ENCODE measurements at places on chromosomes 7 and 10.

DNA sequence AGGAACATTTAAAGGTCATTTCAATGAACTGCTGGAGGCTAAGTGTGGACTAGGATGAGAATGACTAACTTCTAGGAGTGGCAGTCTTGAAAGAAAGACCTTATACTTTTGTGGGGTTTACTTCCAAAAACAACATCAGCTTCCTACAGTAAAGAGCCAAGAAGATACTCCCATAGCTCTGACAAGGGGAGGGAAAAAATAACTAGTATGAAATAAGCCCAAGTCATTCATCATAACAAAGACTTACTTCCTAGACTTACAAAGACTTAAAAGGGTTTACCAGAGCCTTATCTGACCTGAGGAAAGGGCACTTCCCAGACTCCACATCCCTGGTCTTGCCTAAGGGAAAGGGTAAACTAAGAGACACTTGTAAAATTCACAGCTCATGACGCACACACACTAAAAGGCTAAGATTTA, 31.7 kb downstream of the ARHGAP12 start:
- DNase-seq, result peak; percentile 83

DNA sequence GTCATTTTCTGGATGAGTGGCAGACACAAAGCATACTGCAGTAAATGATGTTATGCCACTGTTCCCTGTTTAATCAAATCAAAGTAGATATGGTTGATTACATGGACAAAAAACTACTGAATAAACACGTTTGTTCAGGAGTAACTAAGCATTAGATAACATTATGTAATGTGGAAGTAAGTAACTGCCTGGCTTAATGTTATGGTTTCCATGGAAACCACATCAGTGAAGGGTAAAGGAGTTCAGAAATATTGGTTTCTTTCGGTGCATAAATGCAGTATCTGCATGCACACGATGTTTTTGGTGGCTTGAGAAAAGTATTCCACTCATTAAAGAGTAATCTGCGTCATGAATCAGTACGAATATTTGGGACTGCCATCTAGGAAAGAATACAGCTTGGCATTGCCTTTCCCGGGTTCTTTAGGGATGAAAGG, 131.3 kb upstream of the PRKCQ start:
- DNase-seq, result no peak

DNA sequence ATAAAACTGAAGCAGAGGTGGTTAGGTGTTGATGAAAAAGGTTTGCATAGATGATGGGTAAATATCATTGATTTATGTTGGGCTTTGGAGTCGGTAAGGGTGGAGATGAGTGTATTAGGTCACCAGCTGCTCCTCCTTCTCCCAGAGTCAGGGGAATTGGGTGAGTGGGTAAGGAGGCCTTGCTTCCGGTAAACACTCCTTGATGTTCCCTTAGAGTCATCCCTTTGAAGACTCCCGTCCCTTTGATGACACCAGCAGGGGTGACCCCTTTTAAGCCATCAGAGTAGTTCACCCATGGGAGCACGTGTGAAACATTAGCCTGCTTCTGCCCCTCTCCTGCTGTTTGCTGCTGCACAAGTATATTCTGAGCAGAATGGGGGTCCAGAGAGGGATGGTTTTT, 92.2 kb upstream of the DKK1 start:
- no peak for DNase-seq

DNA sequence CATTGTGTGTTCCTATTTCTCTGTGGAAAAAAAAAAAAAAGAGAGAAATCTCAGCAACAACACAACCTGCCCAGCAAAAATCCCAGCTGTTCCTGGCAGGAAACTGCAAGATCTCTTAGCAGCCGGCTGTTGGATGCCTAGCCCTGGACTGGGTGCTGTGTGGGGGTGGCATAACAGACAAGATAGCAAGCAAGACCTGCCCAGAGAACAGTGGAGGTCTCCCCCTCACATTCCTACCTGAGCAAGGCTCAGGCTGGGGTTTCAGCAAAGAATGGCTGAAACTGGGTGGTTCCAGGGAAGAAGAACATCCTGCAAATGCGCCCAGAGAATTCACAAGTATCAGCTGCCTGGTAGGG, 248.8 kb upstream of the ZMIZ1 start:
- DNase-seq, result no peak

- no peak for DNase-seq
These were observed 31.7 kb downstream of the ASB4 start for GRCh38 chr7:95517458-95517857.

GRCh38 chr10:96400465-96400864, 41.7 kb upstream of the OPALIN start:
- no peak for DNase-seq

GRCh38 chr10:92696606-92697383, 7.0 kb downstream of the HHEX start:
- DNase-seq, result no peak

DNA sequence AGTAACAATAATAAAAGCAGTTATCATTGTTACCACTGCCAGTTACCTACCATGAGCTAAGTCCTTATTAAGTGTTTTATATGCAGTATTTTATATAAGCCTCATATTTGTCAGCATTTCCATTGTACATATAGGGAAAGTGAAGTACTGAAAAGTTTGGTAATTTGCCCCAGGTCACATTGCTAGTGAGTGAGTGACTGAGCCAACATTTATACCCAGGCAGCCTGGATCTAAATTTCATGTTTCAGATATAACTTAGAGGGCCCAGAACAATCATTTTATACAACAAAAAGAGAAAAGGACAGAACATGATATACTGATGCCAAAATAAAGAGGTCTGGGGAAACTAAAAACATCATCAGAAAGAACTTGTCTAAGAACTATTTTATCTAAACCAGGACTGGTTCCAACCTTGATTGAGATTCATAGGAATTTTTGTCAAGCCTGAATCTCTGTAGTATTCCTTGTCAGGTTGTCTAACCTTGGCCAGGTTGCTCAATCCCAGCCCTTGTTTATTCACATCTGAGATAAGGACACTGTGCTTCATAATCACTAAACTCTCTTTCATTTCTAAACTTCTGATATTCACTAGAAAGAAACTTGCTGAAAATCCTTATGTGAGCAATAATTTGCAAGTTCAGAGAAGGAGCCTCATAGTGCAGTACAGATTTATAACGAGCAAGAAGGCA, 308.2 kb downstream of the IPMK start:
- no peak for DNase-seq

GRCh38 chr10:101783736-101784118, 481 bp upstream of the NPM3 start:
- DNase-seq, result no peak

- DNase-seq, result no peak
These were observed 182.8 kb upstream of the DGKB start for GRCh38 chr7:15085366-15085765.

- no peak for DNase-seq
These were observed 31.5 kb downstream of the RAB19 start for GRCh38 chr7:140435252-140435895.

DNA sequence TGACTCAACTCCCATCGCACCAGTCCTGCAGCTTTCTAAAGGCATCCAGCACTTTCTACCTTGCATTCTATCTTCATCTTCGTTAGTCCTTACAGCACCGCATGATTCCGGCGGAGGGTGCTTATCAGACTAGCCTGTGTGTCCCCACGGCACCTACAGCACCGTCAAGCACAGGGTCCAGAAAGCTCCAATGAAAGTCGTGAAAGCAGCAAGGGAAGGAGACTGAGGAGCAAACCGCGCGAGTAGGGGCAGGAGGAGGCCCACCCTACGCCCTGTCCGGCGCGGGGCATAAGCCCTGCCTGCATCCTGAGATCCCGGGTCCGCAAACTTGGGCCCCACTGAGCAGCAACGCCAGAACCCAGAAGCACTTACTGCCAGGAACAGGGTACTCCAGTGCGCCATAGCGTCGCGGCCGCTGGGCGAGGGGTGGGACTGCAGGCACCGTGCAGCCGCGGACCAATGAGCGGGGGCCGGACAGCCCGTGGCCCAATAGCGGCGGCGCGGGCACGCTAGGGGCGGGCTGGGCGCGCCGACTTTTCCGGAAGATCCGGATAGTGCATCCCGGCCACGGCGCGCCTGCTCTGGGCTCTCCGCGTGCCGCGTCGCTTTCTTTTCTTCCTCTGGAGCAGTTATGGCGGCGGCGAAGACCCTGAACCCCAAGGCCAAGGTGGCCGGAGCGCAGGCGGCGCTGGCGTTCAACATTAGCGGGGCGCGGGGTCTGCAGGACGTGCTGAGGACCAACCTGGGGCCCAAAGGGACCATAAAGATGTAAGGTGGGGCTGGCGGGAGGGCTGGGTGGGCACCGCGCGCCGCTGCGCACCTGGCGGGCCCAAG, 122.1 kb upstream of the VKORC1L1 start:
- peak; percentile 91 for DNase-seq

DNA sequence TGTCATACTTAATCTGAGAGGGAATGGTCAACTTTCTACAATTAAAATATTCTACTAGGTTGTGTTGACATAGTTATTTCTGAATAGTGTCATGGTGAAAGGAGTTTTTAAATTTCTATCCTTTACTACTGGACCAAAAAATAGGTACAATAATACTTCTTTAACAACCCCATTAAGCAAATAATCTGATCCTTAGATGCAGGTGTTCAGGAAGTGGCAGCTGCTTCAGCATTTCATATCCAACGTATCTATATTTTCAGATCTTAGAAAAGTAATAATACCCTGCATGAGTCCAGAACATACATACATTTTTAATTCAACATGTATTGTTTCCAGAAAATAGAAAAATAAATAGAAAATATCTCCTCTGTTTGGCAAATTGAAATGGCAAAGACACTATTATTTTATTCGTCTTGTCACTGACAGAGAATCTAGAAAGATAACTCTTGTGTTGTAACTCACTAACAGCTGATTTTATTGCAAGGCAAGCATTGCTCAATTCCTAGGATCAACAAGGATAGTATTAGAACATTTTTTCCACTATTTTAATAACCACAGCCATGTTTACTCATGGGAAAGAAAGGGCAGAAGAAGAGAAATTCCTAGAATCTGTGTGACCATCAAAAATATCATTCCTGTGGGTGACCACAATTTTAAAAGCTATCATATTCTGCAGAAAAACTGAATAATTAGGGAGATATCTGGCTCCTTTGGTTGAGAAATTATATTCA, 159.3 kb upstream of the CNTNAP2 start:
- DNase-seq, result no peak
